ENCODE measurements at places on chromosomes 16 and 17.

DNA sequence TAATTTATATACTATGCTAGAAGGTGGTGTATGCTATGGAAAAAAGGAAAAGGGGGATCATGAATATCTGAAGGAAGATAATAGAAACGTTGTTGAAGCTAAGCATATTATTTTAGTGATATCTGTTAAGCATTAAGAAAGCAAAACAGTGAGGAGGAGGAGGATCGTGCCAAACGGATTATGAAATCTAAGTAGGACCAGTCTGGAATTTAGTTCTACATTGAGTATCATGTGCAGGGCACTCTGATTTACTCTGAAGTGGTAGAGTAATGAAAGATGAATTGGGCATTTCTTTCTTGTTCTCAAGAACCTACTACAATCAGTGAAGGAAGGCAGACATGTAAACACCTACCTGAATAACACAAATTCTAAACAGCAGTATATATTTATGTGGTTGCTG lies 195.3 kb downstream of the CYB561 start:
- DNase-seq = no peak

GRCh38 chr17:36894177-36894576 lies 43.1 kb upstream of the LHX1 start:
- DNase-seq = no peak

- no peak for DNase-seq
These were observed 116.4 kb downstream of the HS3ST3A1 start for GRCh38 chr17:13485327-13485726.

GRCh38 chr17:76710863-76711611 lies at the start of gene MXRA7:
MXRA7 (minus strand) TSS chr17:76710965; CDS start chr17:76710946, 19 bp downstream.
- no peak for DNase-seq

- no peak for DNase-seq
These were observed 8.5 kb downstream of the SLC22A31 start for GRCh38 chr16:89191901-89192185.

DNA sequence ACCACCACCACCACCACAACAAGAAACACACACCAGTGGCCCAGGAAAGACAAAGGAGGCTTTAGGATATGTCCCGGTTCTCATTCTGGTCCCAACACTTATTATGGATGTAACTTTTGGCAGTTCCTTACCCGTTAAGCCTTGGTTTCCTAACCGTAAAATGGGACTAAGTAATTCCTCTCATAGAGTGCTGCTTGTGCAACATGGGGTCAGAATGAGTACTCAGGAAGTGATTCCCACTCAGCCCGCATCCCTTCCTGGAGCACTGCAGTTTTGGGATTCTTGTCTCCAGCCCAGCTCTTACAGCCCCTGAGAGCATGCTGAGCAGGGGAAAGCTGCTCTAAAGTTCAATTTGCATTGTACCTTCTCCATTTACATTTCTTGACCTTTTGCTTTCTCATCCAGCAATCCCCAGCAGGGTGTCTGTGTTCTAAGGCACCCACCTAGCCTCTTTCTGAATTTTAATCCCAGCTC lies 262.6 kb downstream of the PRKCA start:
- DNase-seq = no peak

DNA sequence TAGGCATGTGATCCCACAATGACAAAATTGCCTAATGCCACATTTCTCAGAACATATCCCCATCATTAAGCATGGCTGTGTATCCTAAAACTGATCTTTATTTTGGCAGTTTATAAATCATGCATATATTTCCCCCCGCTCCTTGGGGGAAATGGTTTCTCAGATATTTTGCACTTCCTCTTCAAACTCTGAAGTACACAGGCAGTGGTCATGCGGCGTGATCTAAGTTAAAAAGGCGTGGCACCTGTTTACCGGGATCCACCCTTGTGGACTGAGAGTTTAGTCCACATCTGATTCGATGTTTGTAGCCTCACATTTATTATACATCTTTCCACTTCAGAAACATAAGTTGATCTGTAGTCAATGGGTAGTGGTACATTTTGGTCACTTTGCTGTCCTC lies 51.4 kb downstream of the USP10 start:
- no peak for DNase-seq

DNA sequence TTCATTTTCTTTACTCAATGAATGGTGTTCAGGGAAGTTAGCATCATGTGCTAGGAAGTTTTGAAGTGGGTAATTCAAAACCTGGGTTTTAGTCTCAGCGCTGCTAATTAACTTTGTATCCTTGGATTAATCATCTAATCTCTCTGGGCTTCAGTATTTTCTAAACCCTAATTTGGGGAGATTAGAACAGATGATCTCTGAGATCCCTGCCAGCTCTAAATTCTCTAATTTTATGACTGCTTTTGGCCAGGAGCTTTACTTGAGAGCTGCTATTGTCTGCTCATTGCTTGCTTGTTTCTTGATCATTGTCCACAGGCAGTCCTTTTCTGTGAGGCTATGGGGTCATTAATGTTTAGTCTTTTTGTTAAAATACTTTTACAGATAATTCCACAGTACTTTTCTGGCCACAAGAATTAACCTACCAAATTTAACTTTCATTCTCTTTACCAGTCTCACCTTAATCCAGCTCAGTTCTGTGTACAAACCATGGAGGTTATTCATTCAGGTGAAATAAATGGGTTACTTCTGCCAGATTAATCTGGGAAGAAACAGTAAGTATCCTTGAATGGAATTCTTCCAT lies 28.4 kb upstream of the VWA3A start:
- no peak for DNase-seq

GRCh38 chr16:2244301-2244700 lies 7.1 kb downstream of the ECI1 start:
- no peak for DNase-seq

DNA sequence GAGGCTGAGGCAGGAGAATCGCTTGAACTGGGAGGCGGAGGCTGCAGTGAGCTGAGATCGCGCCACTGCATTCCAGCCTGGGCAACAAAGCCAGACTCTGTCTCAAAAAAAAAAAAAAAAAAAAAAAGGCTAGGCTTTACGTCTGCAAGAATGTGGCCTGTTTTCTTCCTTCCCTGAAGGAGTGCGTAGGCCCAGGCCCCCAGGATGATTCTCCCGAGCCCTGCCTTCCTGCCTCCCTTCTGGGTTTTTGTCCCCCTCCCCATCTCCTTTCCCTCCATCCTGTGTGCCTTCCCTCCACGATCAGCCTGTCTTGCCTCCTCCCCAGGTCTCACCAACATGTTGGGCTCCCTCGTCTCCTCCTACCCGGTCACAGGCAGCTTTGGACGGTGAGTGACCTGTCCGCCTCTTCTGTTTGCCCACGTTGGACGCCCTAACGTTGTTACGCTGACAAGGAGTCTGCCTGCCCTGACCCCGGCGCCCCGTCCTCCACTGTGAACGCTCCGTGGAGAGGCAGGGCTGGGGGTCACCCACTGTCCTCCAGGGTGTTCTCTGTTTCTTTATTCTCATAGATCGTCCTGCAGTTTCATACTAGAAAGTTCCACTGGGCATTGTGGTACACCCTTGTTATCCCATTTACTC lies 15.7 kb upstream of the RNF213 start:
- no peak for DNase-seq

GRCh38 chr17:69123626-69124025 lies 18.1 kb downstream of the ABCA6 start:
- no peak for DNase-seq

- no peak for DNase-seq
These were observed 11.5 kb downstream of the CD300E start for GRCh38 chr17:74612046-74612445.

DNA sequence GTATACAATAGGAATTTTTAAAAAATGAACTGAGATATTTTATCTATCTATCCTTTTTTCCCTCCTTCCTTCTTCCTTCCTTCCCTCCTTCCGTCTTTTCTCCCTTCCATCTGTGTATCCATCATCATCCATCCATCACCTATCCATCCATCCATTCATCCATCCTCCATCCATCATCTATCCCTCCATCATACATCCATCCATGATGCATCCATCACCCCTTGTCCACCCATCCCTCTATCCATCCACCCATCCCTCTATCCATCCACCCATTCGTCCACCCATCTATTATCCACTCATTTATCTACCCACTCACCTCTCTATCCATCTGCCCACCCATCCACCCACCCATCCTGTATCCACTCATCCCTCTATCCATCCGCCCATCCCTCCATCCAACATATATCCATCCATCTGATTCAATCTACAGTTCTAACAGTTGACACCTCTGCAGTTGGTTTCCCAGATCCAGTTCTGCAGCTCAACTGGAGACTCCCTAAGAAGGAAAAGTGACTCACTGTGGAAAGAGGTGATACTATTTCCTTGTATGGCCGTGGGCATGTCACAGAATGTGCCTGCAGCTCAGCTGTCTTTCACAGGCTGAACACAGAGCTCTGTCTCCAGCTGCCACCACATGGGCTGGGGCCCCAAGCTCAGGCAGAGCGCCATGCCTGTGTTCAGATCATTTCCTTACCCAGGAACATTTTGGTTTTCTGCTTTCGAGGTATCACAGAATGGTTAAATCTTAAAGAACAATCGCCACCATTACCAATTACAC lies 130.8 kb downstream of the XYLT1 start:
- no peak for DNase-seq

DNA sequence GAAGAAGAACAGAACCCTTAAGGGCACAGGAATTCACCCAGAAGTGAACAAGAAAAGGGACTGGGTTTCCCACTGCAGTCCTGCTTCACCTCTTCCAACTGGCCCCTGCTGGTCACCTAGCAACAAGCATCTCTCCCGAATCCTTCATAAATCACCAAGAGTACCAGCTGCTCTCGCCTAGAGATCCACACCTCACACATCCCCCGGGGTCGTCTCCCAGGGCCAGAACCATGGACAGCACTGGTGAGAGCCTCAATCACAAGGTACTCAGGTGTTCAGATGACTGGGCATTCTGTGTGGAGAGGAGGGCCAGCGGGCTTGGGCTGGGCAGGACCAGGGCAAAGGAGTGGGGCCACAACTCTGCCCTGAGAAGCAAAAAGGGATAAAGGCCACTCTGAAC lies 65.9 kb downstream of the CCT6B start:
- DNase-seq = no peak

- peak; percentile 3 for DNase-seq
These were observed 215.9 kb upstream of the GSE1 start for GRCh38 chr16:85396879-85397871.

- no peak for DNase-seq
These were observed 28.8 kb upstream of the RMI2 start for GRCh38 chr16:11316331-11317015.

DNA sequence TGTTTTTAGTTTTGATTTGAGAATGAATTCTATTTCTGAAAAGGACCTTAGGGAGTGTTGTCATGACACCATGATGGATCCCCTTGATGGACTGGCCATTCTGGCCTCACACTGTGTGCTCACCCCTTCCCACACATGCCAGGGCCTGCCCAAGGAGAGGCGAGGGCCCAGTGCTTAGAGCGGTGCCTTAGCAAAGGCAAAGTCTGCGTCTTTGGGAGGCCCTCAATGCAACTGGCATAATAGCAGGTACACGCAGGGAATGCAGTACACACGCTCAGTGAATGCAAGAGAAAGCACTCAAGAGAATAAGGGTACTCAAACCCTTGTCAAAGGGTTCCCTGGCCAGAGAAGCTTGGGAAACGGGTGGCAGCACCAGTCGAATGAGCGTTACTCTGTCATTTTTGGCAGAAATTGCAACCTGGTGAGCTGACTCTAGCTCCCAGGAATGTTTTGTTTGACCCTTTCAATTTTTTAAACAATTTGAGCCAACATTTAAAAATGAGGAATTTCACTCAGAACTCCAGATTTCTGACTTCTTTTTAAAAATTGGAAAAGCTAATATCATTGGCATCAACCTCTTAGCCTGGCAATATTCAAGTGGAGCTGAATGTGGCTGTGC lies 32.1 kb downstream of the NKD1 start:
- no peak for DNase-seq

DNA sequence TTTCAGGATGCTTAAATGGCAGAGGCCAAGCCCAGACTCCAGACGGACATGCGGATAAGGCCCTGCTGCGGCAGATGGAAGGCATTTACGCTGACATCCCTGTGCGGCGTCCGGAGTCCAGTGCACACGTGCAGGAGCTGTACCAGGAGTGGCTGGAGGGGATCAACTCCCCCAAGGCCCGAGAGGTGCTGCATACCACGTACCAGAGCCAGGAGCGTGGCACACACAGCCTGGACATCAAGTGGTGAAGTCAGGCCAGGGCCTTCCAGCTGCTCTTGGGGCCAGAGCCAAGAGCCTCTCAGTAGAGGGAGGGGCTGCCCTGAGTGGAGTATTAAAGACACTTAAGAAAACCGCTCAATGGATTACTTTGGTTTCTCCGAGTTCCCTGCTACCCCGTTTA lies 29.4 kb downstream of the NARF start:
- DNase-seq = no peak

- no peak for DNase-seq
These were observed 12.4 kb upstream of the YWHAE start for GRCh38 chr17:1412185-1413110.

Measured in activated naive CD4-positive, alpha-beta T cell treated with anti-CD3 and anti-CD28 coated beads, Interleukin-2, amount 50 U/mL, for 72 hours (primary cell).